ENCODE measurements at places on chromosomes 13 and 19.

DNA sequence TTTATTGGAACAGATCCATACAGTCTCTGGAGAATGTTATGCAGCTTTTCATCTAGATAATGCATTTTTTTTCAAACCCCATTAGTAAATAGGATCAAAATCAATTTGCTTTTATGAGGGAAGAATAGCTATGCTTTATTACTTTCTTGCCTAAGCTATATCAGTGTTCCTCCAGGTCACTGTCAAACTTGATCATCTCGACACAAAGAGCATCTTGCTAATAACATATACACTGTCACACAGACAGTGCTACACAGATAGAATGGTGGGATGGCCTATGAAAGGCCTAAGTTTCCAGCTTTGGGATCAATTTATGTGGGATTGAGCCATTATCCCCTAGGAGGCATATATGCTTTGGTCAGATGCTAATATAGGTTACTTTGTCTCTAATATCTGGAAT lies 862.9 kb upstream of the SPRY2 start:
- DNase-seq: no peak

GRCh38 chr19:35123573-35123972 lies 8.0 kb downstream of the FXYD3 start:
- DNase-seq: no peak

DNA sequence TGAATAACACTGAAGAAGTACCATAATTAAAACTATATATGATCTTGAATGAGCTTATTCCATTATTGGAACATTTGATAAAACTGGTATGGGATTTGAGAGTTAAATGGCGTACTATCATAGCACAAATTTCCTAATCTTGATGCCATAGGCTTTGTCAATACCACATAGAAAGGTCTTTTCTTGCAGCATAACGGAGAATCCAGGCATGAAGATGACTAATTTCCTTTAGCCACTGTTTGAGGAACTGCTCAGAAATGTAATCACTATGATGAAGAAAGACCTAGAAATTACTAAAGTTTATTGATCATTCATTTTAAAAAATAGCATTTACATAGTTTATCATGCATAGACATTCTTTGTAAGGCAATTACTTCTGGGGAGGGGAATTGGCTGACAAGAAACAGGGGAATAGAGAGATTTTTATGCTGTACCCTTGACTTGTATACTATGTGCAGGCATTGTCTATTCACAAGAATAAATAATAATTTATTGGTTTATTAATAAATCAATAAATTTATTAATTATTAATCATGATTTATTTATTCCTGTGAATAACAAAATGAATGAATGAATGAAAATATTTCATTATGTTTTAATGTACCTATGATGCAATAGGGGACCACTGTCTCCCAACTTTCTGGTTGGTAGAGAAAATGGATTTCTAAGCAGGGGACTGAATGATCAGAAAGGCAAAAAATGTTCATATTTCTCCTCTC lies 2676.6 kb downstream of the PCDH9 start:
- no peak for DNase-seq

DNA sequence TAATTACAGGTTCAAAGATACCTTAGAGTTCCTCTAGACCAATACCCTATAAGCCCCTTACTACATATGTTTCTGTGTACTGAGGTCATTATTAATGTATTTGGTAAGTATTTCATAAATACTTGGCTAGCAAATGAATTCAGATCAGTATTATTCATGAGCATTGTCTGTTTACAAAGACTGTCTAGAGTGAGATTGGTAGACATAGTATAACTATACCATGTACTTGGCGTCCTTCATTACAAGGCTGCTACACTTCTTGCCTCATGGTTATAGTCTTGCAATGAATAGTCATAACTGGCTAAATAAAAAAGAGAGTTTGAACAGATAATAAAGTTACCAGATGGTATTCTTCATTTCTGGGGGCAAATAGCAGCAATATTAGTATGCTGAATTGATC lies 12.1 kb downstream of the SETDB2 start:
- DNase-seq: no peak

DNA sequence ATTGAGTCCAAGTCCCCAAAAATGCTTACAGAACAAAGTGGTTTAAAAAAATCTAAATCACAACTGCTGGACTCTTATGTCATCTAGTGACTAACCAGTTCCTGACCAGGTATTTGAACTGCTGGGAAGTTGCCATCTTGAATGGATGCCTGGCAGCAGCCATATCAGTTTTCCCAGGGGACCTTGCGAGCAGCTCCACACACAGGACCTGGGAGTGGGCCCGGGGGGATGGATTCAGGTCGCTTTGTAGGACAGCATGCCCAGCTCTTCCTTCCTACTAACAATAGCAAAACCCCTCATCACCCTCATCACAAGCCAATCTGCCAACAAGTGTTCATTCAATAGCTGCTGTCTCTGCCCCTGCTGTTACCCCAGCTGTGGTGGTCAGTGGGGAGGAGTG lies 65.3 kb downstream of the KCTD15 start:
- DNase-seq: no peak

DNA sequence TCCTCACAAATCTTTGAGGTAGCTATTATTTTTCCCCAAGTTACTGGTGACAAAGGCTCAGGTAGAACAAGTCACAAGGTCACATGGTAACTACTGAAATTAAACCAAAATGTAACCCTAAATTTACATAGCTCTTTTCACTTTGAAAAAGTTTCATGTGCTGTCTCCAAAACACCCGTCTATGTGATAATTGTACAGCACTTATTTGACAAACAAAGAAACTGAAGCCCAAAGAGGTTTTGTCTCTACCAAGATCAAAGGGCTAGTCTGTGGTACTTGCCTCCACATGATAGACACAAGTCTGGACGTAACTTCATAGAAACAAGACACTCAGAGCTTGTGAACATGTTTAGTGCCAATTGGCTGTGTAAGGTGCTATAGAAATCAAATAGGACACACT lies 108.3 kb downstream of the SACS start:
- no peak for DNase-seq

- no peak for DNase-seq
These were observed 20.8 kb upstream of the SPACA7 start for GRCh38 chr13:112355274-112355838.

DNA sequence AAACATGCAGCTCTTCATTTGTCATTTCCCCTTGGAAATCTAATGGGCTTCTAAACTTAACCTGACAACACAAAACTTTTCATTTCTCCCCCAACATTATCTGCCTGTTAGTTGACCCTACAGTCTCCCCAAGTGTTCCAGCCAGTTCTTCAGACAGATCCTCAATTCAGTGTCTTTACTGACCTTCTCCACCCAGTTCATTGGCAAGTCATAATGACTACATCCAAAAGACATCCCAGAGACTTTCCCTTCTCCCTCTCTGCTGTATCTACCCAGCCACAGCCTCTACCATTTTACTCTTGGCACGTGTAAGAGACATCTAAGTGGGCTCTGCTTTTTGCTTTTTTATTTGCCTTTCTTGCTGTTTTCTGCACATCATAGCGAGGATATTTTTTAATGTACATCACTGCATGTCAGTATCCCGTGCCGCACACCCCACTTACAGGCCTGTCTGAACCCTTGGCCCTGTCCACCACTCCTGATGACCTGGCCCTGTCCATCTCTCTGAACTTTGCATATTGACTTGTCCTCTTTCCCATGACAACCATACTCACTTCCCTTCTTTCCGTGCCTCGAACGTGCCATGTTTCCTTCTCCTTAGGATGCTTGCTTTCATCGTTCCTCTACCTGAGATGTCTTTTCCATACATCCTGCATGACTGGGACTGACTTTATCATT lies 391.9 kb downstream of the IRS2 start:
- DNase-seq: no peak

GRCh38 chr13:61294467-61295191 lies 121.0 kb downstream of the PCDH20 start:
- no peak for DNase-seq

DNA sequence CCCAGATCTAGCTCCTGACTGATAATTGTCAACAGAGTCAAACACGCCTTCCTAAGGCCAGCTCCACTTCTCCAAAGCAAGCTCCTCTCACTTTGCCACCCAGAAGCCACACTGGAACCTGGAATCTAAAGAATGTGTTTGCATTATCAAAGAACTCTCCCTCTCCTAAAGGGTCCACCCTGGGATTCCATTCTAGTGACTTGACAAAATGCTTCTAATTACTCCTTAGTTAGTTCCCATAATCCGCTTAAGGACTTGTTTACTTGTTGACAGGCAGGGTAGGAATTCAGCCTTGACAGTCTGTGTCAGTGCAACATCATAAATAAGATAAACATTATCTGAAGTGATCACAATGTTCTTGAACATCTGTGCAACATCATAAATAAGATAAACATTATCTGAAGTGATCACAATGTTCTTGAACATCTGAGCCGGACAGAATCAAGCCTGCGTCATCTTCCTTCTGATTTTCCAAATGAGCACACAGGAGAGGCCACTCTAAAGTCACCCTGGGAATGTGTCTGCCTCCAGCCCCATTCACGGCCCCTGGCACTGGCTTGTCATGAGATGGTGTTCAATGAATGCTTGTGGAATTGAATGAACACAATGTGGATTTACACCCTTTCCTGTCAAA lies 512.1 kb downstream of the IRS2 start:
- DNase-seq: no peak

DNA sequence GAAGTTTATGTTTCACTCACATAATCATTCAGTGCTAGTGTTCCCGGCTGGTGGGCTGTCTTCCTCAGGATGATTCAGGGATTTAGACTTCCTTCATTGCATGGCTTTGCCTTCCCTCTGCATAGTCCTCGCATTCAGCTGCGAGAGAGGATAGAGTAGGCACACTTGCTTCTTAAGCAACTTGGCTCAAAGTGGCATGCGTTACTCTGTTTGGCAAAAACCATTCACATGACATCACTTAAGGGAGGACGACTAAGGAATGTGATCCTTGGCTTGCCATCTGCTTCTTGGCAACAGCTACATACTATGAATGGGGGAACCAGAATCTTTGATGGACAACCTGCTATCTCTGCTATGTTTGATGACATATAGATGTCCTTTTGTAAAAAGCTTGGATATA lies 359.3 kb downstream of the TDRD3 start:
- DNase-seq: no peak

DNA sequence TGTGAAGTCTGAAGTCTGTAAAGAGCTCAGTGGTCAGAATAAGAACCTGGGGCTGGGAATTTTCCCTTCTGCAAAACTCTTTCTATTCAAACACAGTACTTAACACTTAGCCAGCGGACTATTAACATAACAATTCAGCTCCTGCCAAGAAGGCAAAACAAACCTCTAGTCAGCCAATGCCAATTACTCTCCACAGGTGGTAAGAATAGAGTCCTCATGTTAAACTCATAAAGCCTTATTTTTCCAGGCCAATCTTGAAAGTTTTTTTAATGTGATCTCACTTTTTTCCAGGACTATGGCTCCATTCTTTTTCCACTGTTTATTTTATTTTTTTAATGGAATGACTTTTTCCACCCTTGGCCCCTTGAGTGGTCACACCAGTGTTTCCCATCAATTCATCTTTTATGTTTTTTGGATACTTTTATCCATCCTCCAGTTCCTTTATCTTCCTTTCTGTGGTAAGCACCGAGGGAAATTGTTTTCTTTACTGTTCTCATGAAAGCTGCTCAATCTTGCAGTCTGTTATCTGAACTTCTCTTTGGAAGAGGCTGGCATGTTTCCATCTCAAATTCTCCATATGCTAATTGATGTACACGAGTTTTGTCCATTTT lies 217.3 kb downstream of the LHFPL6 start:
- no peak for DNase-seq

- DNase-seq: no peak
These were observed 266.2 kb downstream of the KCTD12 start for GRCh38 chr13:76620036-76620435.

- no peak for DNase-seq
These were observed 1.6 kb downstream of the AMH start for GRCh38 chr19:2250766-2251105.

DNA sequence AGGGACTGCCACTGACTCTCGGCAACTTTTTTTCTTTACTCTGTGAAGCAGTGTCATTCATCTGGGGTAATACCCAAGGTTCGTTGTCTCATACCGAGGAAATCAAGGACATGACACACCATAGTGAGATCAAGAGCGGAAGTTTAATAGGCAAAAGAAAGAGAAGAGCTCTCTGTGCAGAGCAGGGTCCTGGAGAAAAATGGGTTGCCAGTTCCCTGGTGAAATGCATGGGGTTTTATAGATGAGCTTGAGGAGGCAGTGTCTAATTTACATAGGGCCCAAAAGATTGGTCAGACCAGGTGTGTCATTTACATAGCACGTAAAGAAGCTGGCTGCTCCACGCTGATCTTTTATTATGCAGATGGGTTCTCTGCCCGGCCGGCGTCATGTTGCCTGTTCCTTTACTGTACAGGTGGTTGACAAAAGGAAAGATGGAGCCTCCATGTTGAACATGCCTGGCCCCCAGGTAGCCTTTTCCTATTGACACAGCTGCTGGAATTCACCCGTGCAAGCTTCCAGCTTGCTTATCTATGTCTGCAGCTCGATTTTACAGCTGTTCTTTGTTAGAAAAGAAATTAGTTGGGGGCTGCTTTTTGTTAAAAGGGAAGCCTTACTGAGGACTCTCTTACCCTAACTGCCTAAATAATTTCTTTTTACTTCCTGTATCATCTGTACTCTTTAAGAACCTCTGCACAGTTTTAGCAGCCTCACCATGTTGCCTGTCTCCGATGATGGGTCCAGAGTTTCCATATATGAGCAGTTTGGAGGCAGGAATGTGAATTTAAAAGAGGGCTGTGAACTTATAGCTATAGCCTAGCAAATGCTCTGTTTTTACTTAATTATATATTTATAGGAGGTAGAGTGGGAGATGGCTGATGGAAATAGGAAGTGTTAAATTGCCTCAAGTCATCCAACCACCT lies 98.0 kb upstream of the DIAPH3 start:
- DNase-seq: no peak
